DMS153 (cell line): ENCODE measurements at places on chromosomes 2 and 18.

- no peak for DNase-seq
Observed at GRCh38 chr2:26884486-26884885, 36.6 kb downstream of the DPYSL5 start.

DNA sequence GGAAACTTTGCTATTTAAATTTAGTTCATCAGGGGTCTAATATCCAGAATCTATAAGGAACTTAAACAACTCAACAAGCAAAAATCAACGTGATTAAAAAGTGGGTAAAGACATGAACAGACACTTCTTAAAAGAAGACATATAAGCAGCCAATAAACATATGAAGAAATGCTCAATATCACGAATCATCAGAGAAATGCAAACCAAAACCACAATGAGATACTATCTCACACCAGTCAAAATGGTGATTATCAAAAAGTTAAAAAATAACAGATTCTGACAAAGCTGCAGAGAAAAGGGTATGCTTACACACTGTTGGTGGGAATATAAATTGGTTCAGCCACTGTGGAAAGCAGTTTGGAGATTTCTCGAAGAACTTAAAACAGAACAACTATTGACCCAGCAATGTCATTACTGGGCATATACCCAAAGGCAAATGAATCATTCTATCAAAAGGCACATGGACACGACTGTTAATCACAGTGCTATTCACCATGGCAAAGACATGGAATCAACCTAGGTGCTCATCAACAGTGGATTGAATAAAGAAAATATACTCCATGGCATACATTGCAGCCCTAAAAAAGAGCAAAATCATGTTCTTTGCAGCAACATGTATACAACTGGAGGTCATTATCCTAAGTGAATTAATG, 189.9 kb downstream of the SLC4A10 start:
- DNase-seq, result no peak

DNA sequence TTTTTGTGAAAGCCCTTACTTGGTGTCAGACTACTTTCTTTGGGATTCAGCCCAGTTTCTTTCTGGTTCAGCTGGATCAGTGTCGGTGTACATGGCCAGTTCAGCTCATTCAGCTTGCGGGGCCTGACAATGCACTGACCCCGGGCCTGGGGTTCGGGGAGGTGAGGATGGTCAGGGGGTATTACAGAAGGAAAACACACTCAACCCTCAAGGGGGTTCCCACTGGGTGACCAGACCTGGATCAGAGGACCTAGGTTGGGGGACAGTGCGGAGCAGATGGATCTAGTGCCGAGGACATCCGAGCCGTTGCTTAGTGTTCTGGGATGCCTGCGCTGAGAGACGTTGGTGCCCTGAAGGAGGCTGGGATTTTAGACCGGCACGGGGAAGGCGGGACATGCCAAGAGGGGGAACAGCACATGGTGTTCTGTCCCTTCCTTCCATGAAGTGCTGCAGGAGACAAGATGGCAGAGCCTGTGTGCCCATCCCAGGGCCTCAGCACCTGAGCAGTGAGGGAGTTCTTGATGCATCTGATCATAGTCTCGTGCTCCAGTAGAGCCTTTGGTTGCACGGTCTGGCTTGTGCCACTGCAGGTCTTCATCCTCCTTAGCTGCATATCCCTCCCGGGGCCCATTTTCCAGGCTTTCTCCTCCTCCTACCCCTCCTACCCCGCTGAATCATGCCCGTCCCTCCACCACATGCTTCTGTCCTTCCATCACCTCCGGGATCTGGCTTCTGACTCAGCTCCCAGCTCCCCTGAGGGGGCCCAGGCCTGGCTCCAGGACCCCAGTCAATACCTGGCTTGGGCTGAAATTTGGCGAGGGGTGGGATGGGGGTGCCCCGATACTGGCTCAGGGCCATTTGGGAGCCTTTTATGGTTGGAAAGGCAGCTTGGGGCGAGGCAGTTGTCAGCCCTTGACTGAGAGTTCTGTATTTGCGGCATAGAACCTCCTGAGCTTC, 18.0 kb downstream of the SPEG start:
- DNase-seq, result no peak

- no peak for DNase-seq
Observed at GRCh38 chr2:46267616-46268015, 29.6 kb upstream of the EPAS1 start.

GRCh38 chr2:8500124-8501054, 181.5 kb upstream of the ID2 start:
- peak; percentile 46 for DNase-seq

DNA sequence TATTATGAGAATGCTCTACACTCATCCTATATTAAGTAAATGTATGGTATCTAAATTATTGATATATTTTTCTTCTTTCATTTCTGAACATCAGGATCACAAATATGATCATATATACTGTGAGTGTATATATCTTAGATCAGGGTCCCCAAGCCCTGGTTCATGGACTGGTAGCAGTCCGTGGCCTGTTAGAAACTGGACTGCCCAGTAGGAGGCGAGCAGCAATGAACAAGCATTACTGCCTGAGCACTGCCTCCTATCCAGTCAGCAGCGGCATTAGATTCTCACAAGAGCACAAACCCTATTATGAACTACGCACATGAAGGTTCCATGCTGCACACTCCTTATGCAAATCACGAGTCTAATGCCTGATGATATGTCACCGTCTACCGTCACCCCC, 1247.1 kb upstream of the NXPH2 start:
- DNase-seq, result no peak

- DNase-seq, result no peak
Observed at GRCh38 chr2:42970151-42970550, 177.8 kb upstream of the HAAO start.

DNA sequence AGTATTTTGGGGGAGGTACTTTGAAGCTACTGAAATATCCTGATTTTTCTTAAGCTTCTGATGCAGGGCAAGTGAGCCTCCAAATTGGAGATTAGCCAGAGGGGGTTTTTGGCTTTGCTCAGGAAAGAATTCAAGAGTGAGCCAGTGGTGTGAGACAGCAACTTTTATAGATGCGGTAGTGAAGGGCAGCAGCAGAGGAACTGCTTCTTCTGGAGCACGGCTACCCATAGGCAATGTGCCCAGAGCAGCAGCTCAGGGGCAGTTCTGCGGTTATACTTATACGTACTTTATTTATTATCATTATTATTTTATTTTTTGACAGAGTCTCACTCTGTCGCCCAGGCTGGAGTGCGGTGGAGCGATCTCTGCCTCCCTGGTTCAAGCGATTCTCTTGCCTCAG, 19.8 kb upstream of the NT5DC4 start:
- DNase-seq, result no peak

DNA sequence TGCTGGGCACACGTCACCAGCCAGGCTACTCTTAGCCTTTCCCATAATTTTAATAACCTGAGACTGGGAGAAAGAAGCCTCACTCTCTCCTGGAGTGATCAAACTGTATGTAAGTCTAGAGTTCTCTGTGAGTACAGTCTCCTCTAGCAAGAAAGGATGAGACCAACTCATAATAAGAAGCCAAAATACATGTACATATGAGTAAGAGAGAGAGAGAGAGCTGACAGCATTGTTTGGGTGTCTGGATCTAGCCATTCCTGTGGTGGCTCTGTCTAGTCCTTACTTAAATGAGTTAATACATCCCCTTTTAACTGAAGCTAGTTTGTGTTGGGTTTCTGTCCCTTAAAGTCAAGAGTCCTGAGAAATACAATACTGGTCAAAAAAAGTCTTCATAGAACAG, 26.0 kb upstream of the ANXA4 start:
- no peak for DNase-seq

DNA sequence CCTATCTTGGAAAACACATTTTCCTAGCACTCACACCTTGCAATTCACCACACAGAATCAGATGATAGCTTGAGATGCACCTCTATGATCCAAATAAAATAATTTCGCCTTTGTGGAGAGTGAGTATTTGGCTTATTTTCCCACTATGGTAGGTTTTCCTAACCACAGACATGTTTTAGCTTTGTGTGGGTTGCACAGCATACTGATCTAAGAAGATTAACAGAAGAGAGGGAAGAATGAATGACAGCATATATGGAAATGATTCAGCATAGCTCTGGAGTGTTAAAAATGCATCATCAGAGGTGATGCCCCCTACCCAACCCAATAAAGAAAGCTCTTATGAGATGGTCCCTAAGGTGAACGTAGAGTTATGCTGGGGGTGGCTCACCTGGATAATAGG, 72.5 kb downstream of the GCA start:
- DNase-seq, result no peak

DNA sequence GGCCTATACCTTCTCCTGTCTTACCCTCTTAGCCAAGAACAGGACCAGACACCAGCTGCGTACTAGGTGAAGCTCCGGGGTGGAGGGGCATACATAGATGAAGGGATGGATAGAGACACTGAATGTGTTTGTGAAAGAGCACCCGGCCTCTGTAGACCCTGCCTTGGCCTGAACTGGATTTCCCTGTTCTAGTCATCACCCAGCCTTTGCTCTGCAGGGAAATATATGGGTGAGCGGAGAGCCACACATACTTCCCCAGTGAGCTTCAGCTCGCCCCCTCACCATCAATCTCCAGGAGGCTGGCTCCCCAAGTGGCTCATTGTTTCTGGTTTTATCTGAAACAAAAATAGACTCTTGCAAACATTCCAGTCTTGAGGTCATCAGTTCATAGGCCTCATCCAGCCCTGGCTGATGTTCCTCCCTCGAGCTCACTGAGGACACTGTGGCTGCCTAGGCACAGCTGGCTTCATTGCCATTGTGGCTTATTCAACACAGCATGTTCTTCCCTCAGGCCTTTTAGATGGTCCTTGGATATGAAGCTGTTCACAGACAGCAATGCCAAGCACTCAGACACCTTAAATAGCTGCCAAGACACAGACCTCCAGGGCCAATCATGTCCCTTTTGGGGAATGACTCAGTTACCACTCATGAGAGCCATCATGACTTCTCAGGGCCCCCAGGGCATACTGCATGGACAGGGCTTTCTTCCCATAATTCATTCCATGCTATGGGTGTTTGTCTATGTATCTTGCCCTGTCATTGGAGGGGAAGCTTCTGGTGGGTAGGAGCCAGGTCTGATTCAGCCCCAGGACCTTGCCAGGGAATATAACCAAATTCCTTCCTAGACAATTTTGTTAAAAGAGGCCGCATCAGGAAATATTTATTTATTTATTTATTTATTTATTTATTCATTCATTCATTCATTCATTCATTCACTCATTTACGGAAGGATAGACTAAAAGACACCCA, 82.4 kb downstream of the TTC32 start:
- no peak for DNase-seq

DNA sequence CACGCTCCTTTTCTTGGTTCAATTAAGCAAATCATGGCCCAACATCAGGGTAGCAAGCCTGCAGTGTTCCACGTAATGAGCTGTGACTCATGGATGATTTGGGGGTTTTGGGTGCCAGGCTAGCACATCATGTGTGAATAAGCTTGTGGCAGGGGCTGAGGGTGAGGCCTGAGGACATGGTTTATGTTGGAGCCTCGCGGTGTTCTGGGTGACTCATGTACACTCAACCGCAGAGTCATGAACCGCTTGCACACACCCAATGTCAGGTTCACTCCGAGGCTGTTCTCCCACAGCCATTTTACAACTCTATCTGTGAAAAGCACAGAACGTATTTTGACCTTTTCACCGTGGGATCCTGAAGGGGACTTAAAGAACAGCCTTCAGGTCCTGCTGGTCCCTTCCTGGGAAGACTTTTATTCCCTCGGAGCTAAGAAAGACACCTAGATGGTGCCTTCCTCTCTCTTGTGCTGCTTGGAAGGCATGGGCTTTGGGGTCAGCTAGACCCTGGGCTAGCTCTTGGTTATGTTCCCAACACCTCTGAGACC, 139.9 kb upstream of the ZEB2 start:
- DNase-seq, result no peak

DNA sequence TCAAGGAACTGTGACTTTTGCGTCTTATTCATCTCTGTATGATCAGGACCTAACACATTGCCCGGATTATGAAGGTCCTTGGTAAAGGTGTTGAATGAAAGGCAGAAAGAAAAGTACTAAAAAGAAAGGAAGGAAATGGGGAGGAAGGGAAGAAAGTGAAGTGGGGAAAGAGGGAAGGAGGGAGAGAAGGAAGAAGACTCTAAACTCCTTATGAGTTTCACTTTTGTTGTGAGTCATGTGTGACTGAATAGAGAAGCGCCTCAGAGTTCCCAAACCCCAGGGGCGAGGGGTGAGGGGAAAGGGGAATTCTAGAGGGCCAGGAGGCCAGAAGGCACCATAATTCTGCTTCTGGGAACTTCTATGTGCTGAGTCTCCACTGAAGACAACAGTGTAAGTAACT, 30.9 kb upstream of the OSBPL6 start:
- no peak for DNase-seq

- no peak for DNase-seq
Observed at GRCh38 chr2:40284797-40285196, 167.1 kb downstream of the SLC8A1 start.

DNA sequence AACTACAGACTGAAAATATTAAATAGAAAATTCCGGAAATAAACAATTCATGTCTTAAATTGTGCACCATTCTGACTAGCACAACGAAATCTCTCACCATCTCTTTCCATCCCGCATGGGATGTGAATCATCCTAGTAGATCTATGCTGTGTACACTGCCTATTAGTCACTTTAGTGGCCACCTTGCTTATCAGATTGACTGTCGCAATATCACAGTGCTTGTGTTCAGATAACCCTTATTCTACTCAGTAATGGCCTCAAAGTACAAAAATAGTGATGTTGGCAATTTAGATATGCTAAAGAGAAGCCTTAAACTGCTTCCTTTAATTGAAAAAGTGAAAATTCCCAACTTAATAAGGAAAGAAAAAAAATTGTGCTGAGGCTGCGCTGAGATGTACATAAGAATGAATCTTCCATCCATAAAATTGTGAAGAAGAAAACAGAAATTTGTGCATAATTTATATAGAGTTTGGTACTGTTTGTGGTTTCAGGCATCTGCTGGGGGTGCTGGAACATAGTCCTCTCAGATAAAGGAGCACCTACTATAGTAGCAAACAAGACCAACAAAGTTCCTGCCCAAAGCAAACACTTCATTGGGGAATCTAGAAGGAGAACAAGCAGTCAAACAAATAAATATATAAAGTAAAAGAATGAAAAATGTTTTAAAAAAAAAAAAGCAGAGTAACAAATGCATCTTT, 12.0 kb downstream of the PSMD1 start:
- DNase-seq, result no peak

DNA sequence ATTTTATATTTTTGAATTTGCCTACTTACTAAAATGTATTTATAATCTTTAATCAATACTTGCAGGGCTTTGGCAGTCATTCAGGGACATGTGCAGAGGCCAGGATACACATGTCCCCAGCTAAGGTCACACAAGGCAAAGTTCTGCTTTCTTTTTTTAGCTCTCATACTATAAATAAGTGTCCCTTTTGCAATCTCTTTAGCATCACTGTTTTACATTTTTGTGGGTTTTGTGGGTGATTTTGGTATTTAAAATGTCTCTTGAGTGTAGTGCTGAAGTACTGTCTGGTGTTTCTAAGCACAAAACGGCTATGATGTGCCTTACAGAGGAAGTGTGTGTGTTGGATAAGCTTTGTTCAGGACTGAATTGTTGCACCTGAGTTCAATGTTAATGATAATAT, 309.0 kb upstream of the GULP1 start:
- DNase-seq, result no peak
